ENCODE measurements at places on chromosomes 3 and 15. TPM values are rescaled to one million over a fixed set of nuclear protein-coding genes. Genes with fewer than 3 reads are reported as not detected.

The RBM15B gene
- total RNA-seq = 29.9 TPM

The NR2E3 gene
- not detected for total RNA-seq

The VEPH1 gene
- total RNA-seq = 0.22 TPM

The FOXL2NB gene
- total RNA-seq = not detected

The TMEM212 gene
- total RNA-seq = not detected

The LDHAL6B gene
- total RNA-seq = not detected

The JMJD7 gene
- total RNA-seq = 25.3 TPM

The GOLGA6L10 gene
- 1.0 TPM for total RNA-seq

The FAM131A gene
- 8.2 TPM for total RNA-seq

The TEX55 gene
- not detected for total RNA-seq

The FBXL2 gene
- total RNA-seq = not detected

The LMCD1 gene
- not detected for total RNA-seq

The ACTRT3 gene
- not detected for total RNA-seq

The GP9 gene
- total RNA-seq = not detected
